ENCODE measurements at places on chromosomes 1 and 21.

DNA sequence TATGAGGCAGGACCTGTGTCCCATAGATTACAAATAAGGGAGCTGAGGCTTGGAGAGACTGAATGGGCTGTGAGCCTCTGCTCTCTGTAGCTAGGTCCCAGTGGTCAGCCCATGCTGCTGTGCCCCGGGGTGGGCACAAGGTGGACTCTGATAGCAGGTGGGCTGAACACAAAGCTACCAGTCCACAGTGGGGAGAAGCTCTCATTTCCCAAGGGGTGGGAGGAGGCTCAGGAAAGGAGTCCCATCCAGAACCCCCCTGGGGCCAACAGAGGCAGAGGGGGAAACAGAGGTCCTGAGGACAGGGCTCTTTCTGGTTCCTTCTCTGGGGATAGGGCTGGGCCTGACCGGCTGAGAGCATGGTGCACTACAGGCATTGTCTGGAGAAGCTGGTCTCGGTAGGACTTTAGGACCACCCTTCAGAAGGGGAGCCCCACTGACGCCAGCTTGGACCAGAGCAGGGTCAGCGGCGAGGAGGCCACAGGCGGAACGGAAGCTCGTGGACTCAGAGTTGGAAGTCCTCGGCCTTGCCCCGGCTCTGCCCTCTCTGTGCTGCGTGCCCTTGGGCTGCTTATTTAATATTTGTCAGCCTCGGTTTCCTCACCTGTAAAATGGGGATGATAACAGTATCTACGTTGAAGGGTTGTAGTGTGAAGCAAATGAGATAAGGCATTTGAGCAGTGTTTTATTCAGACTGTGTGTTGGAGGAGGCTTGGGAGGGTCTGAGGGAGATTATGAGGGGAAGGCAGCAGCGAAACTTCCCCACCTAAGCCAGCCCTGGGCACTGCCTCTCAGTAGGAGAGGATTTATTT lies 26.6 kb downstream of the SDE2 start:
- DNase-seq, result no peak

DNA sequence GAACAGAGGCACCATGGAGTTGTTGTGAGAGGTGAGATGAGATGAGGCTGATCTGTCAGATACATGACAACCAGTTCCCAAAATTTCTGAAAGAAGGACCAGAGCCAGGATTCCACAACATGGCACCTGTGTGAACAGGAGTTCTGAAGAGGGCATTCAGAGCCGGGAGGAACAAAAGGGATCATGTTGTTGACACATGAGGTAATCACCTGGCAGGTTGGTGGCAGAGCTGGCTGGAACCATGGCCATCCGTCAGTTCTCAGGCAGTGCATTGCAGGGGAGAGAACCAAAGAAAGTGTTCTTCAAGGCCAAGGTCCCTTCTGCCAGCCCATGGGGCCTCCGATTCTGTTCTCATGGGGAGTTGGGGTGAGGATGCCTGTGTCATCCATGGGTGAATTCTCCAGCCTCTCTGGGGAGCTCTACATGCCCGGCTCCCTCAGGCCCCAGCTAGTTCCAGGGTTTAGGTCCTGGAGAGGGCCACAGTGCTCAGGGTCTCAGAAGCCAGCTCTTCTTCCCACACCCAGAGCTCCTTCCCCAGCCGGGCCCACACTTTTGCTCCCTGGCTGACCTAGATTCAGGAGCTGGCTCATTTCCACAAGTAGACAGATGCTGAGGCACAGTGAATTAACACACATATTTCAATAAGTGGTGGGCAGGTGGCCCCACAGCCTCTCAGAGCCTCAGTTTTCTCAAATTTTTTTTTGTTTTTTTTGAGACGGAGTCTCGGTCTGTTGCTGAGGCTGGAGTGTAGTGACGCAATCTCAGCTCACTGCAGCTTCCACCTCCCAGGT lies 49.1 kb upstream of the CTPS1 start:
- DNase-seq, result no peak

- no peak for DNase-seq
These were observed 7.1 kb upstream of the SFT2D2 start for GRCh38 chr1:168218658-168219057.

GRCh38 chr1:115476616-115477015 lies 138.6 kb upstream of the NGF start:
- no peak for DNase-seq

DNA sequence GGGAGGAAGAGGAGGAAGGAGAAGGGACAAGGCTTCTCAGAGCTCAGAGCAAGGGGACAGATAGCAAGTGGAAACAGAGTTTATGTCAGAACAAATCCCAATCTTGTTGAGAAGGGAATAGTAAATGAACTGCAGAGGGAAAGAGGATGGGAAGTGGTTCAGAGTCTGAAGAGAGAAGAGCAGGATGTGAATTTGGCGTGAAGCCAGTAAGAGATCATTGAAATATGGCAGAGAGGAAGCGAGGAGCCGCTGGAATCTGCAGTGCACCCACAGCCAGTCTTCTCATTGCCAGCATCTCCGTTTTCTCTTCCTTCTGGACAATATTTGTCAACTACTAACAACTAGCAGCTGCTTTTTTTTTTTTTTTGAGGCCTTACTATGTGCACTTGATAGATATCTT lies 19.1 kb downstream of the OLFML3 start:
- peak; percentile 32 for DNase-seq

- peak; percentile 64 for DNase-seq
These were observed 18.1 kb downstream of the KNCN start for GRCh38 chr1:46533179-46533864.

GRCh38 chr1:45752441-45753052 lies 2.1 kb upstream of the IPP start:
- no peak for DNase-seq

- no peak for DNase-seq
These were observed 102.3 kb downstream of the TMEM53 start for GRCh38 chr1:44571712-44572571.

DNA sequence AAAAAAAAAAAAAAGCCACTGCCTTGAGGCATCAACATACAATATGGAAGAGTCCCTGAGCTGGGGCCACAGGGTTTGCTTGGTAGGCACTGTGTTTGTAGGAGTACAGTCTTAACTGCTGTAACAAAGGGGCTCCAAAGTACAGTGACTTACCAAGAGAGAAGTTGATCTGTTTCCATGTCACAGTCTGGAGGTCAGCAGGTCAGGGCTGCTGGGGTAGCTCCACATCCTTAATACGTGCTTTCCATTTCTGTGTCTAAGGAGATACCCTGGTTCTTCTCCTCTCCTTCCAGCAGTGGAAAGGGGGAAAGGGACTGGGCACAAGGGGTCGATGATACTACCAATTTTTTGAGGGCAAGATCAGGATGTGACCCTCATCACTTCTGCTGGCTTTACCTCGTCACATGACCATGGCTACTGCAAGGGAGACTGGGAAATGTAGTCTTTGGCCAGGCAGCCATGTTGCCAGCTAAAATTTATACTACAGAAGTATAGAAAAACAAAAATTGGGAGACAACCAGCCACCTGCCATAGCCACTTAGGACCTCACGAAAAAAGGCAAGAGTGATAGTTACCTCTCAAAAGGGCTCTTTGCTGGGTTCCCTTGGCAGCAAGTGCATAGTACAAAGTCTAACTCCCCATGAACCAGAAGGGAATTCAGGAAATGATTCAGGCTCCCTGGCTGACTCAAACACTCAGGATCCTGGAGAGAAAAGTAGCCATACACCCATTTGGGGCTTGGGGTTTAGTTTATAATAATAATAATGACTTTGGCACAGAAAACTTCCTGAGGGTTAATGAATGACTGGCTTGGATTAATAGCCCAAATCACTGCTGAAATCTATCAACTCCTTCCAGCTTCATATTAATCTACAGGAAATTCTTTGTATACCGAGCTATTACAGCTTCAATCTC lies 52.7 kb upstream of the ATP5PO start:
- peak; percentile 40 for DNase-seq

- no peak for DNase-seq
These were observed 18.7 kb upstream of the ZBTB21 start for GRCh38 chr21:42028766-42029425.

- no peak for DNase-seq
These were observed 81.9 kb upstream of the EDN2 start for GRCh38 chr1:41566274-41566885.

DNA sequence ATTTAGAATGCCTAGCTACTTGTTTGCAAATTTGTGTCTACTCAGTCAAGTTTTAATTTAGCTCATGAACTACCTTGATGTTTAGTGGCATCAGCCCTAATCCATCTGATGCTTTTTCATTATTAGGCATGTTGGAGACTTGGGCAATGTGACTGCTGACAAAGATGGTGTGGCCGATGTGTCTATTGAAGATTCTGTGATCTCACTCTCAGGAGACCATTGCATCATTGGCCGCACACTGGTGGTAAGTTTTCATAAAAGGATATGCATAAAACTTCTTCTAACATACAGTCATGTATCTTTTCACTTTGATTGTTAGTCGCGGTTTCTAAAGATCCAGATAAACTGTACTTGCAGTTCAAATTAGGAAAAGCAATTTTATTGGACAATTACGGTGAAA lies 7.6 kb downstream of the SOD1 start:
- DNase-seq, result no peak

GRCh38 chr1:10674700-10675609 lies 121.5 kb downstream of the CASZ1 start:
- DNase-seq, result no peak

GRCh38 chr1:154983776-154984466 lies 777 bp downstream of the FLAD1 start:
- DNase-seq, result no peak

DNA sequence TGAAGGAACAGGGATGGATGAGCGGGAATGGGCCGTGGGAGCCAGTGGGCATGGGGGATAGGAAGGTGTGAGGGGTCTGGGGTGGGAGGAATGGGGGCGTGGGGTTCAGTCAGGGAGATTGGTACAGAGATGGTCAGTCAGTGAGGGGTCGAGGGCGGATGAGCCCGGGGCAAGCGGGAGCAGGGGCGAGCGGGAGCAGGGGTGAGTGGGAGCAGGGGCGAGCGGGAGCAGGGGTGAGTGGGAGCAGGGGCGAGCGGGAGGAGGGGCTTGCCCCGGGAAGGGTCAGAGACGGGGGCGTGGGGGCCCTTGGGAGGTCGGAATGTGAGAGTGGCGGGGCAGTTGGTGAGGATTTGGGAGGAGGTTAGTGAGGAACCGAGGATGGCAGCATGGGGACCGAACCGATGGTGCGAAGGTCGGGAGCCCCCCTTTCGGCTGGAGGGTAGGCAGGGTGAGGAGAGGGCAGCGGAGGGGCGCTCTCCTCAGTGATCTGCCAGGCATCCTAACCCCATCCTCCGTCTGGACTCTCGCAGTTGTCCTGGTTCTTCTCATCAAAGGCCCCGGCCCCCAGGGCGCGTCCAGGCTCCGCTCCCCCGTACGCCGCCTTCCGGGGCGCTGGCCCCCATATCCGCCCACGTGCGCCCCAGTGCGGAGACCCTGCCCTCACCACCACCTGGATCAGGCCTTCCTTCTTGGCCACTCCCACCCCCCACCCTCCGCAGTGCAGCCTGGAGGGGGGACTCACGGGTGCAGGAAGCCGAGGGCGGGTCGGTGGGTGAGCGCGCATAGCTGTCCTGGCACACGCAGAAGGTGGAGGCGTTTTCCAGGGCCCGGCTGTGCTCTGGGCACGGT lies 11.2 kb downstream of the EPHA10 start:
- no peak for DNase-seq

GRCh38 chr1:94807742-94808491 lies 12.2 kb upstream of the SLC44A3 start:
- DNase-seq, result peak; percentile 81

- DNase-seq, result no peak
These were observed 187.5 kb downstream of the TPR start for GRCh38 chr1:186187601-186188000.

- DNase-seq, result no peak
These were observed 9.4 kb downstream of the ADAMTS1 start for GRCh38 chr21:26835714-26836265.

DNA sequence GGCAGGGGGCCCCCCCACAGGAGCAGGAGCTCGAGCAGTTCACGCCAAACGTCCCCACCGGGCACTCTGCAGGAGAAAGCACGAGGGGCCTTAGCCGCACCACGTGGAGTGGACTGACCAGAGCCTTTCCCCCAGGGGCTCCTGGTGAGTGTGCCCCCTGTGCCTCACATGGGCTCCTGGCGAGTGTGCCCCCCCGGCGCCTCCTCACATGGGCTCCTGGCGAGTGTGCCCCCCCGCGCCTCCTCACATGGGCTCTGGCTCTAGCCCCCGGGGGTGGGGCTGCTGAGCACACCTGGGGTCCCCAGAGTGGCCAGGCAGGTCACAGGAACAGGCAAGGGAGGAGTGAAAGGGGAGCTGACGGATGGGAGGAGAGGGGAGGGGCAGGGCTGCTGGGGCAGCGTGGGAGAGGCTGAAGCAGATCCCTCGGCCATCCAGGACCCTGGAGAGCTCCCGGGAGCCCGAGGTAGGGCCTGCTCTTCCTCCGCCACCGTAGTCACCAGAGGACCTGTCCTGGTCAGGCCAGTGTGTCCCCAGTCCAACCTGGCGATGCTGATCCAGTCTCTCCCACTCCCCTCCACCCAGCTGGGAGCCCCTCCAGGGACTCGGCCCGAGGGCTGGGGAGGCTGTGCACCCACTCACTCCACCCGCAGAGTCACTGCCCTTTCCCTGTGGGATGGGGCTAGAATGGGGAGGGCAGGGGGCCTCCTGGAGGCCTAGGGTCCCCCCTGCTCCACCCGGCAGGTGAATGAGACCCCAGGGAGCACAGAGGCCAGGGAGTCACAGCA lies 47.6 kb downstream of the ARHGEF16 start:
- peak; percentile 80 for DNase-seq

DNA sequence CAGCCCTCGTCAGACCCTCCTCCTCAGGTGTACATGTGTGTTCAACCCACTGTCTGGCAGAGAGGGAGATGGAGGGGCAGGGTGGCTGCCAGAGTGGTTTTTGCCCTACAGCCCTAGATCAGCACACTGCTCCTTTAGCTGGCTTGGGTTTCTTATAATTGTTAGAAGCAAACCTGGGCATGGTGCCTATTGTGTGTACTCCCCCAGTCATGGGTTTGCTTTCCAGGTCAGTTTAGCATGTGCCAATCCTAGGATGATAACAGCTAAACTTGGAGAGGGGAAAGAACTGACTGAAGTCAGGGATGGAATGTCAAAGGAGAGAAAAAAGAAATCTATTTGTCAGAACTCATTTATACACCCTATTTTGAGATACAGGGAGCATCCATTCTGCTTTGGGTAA lies 63.3 kb downstream of the UCK2 start:
- no peak for DNase-seq

DNA sequence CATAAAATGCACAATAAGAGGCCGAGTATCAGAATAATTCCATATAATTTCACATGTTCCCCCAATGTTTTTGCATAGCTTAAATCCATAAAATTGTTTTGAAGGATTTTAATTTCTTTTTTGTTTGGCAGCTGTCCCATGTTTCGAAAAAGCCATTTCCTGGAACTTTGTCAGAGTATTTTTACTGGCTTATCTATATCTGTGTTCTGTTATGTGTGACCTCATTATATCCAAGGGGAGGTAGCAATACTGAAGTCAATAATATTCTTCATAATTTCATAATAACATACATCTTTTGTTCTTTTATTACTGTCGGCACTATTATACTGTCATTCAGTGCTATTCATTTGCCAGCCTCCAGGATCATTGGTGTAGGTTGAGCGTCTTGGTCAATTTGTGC lies 9.4 kb upstream of the BACH1 start:
- no peak for DNase-seq

- no peak for DNase-seq
These were observed 9.6 kb upstream of the FAM78B start for GRCh38 chr1:166176416-166176815.

- no peak for DNase-seq
These were observed 47.9 kb downstream of the LGR6 start for GRCh38 chr1:202241376-202242079.

- DNase-seq, result no peak
These were observed 22.0 kb upstream of the FHAD1 start for GRCh38 chr1:15224974-15225373.

All from hepatocyte (in vitro differentiated cells).